ENCODE measurements at places on chromosomes 6 and 20.

DNA sequence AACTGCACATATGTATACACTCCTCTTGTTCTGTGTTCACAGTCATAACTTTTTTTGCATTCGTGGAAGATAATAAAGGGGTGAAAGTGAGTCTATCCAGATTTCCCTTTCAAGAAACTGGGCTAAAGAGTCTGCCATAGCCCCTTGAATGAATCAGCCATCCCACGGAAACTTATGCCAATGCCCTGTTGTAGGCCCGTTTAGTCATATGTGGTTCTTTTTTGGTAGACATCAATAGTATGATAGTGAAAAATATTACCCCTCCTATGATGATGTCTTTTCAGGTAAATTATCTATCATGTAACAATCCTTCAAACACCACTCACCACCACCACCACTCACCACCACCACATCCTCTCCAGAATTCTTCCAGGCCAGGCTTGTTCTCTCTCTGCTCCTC lies 99.9 kb upstream of the MYLIP start:
- DNase-seq: no peak

GRCh38 chr20:9945408-9945807 lies 89.4 kb upstream of the ANKEF1 start:
- no peak for DNase-seq

- peak; percentile 60 for DNase-seq
Measured at GRCh38 chr6:35948725-35949124, 27.8 kb upstream of the SRPK1 start.

GRCh38 chr6:134605034-134605433 lies 287.1 kb upstream of the SGK1 start:
- DNase-seq: peak; percentile 62

Data from NCI-H524 (cell line).